NT2/D1 (cell line): ENCODE measurements at places on chromosomes 1 and 21.

DNA sequence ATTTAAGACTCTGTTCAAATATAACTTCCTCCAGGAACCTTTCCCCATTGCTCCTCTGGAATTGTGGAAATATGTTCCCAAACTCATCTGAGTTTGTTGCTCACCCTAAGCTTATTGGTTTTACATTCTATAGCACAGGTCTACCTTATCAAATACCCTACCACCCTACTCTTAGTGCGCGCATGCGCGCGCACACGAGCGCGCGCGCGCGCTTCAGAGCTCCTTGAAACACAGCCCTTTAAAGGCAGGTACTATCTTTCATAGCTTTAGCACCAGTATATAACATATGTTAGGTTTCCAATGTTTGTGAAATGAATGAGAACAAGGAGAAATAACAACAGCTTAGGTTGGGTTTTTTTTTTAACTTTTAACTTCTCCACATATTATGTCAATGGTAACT, 3.5 kb downstream of the IPP start:
- no peak for DNase-seq

- DNase-seq = no peak
These were observed 41.4 kb downstream of the NOS1AP start for GRCh38 chr1:162110910-162111309.

DNA sequence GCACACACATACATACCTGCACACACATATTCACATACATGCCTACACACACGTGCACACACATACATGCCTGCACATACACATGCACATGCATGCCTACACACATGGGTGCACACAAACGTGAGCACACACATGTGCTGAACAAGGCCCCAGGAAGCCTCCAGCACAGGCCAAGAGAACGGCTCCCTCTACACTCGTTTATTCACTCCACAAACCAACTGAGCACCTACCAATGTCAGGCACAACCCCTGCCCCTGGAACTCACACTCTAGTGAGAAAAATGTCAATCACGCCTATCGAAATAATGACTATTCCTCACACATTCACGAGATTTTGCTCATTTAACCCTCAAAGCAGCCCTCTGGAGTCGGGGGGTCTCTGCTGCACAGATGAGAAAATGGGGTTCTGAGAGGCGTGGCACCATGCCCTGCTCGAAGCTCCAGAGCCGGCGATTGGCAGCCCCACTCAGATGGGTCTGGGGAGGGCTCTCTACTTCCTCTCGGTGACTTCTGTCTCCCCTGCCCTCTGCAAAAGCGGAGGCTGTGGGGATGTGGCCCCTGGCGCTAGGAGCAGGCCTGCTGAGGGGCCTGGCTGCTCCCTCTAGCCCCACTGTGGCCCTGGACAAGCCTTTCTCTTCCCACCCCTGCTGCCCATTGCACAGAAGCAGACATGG, 90.2 kb upstream of the RUNX3 start:
- DNase-seq = no peak

GRCh38 chr21:20800106-20800505, 198.1 kb upstream of the NCAM2 start:
- DNase-seq = no peak

DNA sequence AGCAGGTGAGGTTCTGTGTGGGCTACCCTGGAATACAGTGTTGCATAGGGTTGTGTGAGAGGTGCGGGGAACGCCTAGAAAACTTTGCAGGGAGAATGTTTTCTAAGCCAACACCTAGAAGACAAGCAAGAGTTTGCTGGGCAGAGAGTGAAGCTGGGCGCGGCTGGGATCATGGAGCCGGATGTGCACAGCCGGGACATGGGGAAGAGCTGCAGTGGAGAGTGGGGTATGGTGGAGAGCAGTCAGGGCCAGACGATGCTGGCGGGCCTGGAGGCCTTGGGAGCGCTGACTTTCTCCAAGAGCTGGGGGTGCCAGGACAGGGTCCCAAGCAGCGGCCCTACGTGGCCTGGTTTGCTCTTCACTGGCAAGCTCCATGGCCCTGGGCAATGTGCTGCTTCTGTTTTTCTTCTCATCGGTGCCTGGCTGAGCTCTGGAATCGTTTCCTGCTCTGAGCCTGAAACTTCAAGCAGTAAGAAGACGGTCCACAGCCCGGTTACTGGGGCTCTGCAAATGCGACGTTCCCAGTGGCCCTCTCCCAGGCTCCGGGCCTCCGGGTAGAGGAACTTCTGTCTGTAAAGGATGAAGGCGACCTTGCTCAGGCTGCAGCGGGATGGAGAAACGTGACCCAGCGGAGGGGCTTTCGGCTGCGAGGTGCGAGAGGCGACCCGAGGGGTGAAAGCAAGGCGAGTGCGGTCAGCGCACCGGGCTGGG, 51.9 kb upstream of the CD34 start:
- DNase-seq = no peak

- DNase-seq = no peak
These were observed 63.5 kb downstream of the MORN1 start for GRCh38 chr1:2327841-2328240.

GRCh38 chr21:34227386-34227852, 136.4 kb upstream of the KCNE2 start:
- DNase-seq = no peak

DNA sequence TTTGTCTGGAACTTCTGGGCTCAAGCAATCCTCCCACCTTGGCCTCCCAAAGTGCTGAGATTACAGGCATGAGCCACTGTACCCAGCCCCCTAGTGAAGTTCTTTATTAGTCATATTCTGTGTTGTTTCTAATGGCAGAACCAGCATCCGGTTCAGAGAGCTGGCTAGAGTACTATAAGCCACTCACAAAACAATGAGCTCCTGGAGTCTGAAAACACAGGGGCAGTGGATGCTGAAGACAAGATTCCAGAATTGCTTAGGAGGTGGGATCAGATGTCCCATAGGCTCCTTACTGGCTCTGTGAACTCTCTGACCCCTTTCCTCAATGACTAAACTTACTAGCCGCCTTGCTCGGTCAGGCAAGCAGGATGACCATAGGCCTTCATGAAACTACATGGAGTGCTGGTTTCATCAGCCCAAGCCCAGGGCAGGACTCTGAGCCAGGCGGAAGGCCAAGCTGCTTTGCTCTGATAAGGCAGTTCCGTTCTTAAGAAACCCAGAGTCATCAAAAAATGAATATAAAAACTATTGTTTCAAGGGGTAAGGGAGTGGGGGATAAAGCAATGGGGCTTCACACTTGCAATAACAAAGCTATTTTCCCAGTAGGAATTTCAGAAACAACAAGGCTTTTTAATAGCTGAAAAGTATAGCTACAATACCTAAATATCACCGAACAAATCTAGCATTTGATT, 8.1 kb downstream of the MTHFR start:
- DNase-seq = no peak

- no peak for DNase-seq
These were observed 150.1 kb downstream of the CDC7 start for GRCh38 chr1:91650764-91651163.

DNA sequence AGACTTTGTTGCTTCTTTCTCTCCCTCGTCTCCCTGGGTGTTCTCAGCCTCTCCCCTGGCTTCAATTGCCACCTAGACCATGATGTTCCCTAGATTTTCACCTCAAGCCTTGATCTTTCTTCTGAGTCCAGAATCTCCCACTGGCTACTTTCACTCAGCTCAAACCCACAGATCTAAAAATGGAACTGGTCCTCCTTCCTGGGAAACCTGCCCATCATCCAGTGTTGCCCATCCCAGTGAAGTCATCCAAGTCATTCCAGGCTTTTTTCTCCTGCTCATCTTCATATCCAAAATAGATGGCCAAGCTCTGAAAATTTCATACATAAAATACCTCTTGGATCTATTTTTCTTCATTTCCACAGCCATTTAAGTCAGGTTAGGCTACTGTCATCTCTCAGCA, 347.4 kb downstream of the KCNH1 start:
- no peak for DNase-seq

GRCh38 chr1:181061891-181062835, 26.3 kb upstream of the IER5 start:
- no peak for DNase-seq

DNA sequence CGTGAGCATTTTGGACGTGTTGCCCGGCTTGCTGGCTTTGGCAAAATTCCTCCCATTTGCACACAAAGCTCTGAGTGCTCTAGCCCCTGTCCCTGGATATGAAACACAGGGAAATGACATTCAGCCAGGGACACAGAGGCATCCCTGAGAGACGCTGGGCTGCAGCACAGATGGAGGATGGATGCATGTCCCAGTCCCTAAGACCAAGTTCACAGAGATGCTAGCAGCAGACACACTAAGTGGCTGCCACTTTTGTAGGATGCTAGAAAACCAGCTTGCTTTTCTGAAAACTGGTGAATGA, 12.5 kb downstream of the ACTRT2 start:
- no peak for DNase-seq

GRCh38 chr1:191142748-191143147, 665.1 kb upstream of the BRINP3 start:
- no peak for DNase-seq

DNA sequence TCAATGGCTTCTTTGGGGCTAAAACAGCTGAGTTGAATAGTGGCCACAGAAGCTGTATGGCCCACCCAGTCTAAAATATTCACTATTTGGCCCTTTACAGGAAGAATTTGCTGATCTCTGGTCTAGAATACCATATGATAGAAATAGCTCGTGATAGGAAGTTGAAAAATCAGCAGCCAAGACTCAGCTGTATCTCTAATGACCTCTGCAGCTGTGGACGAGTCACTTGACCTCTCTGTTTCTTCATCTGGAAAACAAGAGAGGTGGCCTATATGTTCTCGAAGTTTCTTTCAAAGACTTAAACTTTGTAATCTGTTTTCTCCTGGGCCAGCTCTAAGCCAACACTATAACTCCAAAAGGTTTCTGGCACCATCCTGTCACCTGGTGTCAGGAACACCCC, 129.2 kb downstream of the ZBTB18 start:
- no peak for DNase-seq

DNA sequence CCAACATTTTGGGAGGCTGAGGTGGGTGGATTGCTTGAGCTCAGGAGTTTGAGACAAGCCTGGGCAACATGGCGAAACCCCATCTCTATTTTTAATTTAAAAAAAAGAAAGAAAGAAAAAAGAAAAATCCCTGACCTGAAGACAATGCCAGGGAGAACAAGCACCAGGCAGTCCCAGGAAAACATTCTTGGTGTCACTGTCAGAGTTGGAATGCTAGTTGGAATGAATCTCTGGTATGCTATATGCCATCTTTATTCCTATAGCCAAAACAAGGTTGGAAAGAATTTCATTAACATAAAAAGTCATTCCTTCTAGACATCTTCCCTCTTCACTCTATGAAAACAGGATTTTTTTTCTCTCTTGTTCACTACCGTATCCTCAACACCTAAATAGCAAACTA, 2.8 kb downstream of the DNAJC8 start:
- no peak for DNase-seq

GRCh38 chr1:94045465-94046056, 75.4 kb downstream of the ABCA4 start:
- peak; percentile 87 for DNase-seq

- DNase-seq = peak; percentile 84
These were observed 223.6 kb upstream of the POU3F1 start for GRCh38 chr1:38269923-38270848.

DNA sequence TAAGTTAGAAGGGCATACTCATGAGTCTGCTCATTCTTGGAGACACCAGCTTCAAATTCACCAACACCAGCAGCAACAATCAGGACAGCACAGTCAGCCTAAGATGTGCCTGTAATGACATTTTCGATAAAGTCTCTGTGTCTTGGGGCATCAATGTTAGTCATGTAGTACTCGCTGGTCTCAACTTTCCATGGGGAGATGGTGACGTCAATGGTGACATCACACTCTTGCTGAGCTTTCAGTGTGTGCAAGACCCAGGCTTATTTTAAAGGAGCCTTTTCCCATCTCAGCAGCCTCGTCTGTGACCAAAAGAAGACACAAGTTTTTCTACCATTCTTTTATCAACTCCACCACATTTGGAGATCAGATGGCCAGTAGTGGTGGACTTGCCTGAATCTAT, 75.5 kb downstream of the SERINC2 start:
- DNase-seq = no peak

GRCh38 chr1:87603626-87604025, 274.9 kb downstream of the LMO4 start:
- DNase-seq = no peak

DNA sequence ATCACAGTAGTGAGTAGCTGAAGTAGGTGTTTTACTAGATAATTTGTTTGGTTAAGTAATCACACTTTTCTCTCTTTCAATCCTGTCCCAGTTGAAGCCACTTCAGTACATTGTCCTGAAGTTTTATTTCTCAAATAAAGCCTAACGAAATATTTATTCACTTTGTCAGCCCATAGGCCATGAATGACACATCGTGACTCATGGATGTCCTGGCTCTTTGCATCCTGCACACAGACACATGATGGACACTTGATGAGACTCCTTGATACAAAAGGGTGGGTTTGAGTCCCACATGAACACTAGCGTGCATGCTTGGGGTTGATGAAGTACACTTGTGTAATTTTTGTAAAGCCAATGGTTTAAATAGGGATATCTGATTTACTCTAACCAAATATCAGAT, 22.7 kb upstream of the LAMC2 start:
- DNase-seq = no peak

DNA sequence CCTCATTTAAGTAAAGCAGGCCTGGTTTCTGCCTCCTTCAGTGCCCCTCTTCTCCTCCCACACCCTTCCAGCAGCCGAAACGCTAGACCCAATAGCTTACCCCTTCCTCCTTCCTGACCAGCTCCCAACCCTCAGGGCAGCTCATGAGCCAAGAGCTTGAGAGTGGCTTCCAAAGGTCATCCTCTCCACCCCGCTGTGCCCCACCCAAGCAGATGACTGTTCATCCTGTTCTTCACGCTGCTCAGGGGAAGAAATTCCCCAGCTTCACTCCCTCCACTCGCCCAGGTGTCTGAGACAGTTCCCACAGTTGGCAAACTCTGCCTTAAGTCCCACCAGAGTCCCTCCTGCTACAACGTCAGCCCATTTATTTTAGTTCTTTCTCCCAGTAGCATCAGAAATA, 23.4 kb downstream of the ARHGEF19 start:
- no peak for DNase-seq

GRCh38 chr1:205924460-205924790, 18.8 kb downstream of the SLC26A9 start:
- no peak for DNase-seq

- no peak for DNase-seq
These were observed 30.4 kb downstream of the ARID4B start for GRCh38 chr1:235297579-235297978.

- DNase-seq = no peak
These were observed 114.2 kb upstream of the IPO9 start for GRCh38 chr1:201714542-201715329.

GRCh38 chr1:30173560-30173959, 549.8 kb downstream of the MATN1 start:
- no peak for DNase-seq
